ENCODE measurements at places on chromosomes 3 and 15. TPM values are rescaled to one million over a fixed set of nuclear protein-coding genes. Genes with fewer than 3 reads are reported as not detected.

WNT7A gene
- not detected for total RNA-seq

XCR1 gene
- not detected for total RNA-seq

CERS3 gene
- total RNA-seq: not detected

RLBP1 gene
- not detected for total RNA-seq

VPS8 gene
- total RNA-seq: 43.2 TPM

GPR149 gene
- total RNA-seq: not detected

INSYN1 gene
- 0.51 TPM for total RNA-seq

RARB gene
- 3.8 TPM for total RNA-seq

MRPS25 gene
- 23.4 TPM for total RNA-seq

ADPRH gene
- 8.7 TPM for total RNA-seq

CCDC54 gene
- not detected for total RNA-seq

GP9 gene
- not detected for total RNA-seq

PLCB2 gene
- total RNA-seq: not detected

CACNA1D gene
- total RNA-seq: not detected

EIF3J gene
- 46.5 TPM for total RNA-seq

MESP2 gene
- total RNA-seq: not detected

CLDN16 gene
- total RNA-seq: not detected

ULK3 gene
- 15.9 TPM for total RNA-seq

SHC4 gene
- total RNA-seq: 0.51 TPM

SAMD7 gene
- not detected for total RNA-seq

TGM5 gene
- not detected for total RNA-seq

P2RY12 gene
- not detected for total RNA-seq

FEZF2 gene
- not detected for total RNA-seq

PTH1R gene
- under 0.01 TPM for total RNA-seq

DLG1 gene
- total RNA-seq: 56.7 TPM

THRB gene
- 0.13 TPM for total RNA-seq

SLC12A8 gene
- total RNA-seq: 0.38 TPM

CELF6 gene
- total RNA-seq: not detected

NLGN1 gene
- 0.51 TPM for total RNA-seq

RAD51 gene
- total RNA-seq: 3.7 TPM

SNTN gene
- total RNA-seq: not detected

CLRN1 gene
- not detected for total RNA-seq
